Activated naive CD8-positive, alpha-beta T cell treated with anti-CD3 and anti-CD28 coated beads for 36 hours (primary cell): ENCODE measurements at places on chromosomes 7 and 10. TPM values are rescaled to one million over a fixed set of nuclear protein-coding genes. Genes with fewer than 3 reads are reported as not detected.

Gene SHTN1
- total RNA-seq: 0.08 TPM

Gene INSYN2A
- total RNA-seq: not detected

Gene HGF
- not detected for total RNA-seq

Gene TMEM213
- not detected for total RNA-seq

Gene FBXO24
- total RNA-seq: 0.54 TPM

Gene MGAM2
- not detected for total RNA-seq

DNA sequence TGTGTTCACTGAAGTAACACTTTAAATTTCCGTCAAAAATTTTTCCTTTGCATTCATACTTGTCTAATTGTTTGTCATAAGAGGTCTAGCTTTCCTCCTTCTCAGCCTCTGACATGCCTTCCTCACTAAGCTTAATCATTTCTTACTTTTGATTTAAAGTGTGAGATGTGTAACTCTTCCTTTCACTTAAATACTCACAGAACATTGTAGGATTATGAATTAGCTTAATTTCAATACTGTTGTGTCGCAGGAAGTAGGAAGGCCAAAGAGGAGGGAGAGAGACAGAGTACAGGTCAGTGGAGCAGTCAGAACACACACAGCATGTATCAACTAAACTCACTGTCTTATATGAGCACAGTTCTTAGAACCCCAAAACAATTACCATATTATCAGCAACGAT, 99.0 kb downstream of the SRPK2 start:
- peak overlapping the region; percentile 21 for H3K27ac ChIP-seq
- H3K27me3 ChIP-seq: no peaks in the 10 kb centered on the region
- no peak for DNase-seq
- H3K4me3 ChIP-seq: no peak overlapping the region
- H3K4me1 ChIP-seq: peaks cover 18% of the 10 kb centered on the region
- peaks cover 5% of the 10 kb centered on the region for H3K36me3 ChIP-seq

GRCh38 chr7:48959676-48960075, 35.3 kb downstream of the CDC14C start:
- H3K4me1 ChIP-seq: no peaks in the 10 kb centered on the region
- no peaks in the 10 kb centered on the region for H3K27me3 ChIP-seq
- no peak for DNase-seq

DNA sequence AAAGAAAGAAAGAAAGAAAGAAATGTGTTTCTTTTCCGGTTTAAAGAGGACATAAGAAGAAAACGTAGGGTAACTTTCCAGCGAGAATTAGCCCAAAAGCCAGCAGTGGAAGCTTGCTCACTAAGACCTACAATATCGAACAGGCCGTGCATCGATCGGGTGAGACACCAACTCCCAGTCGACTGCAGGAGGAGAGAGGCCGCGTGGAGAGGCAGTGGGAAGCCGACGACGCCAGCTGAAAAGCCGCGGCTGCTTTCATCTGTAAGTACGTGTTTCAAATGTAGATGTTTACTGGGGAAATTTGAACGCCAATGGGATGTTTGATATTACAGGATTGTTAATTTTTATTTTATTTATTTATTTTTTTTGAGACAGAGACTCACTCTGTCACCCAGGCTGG, 28.6 kb upstream of the GIMAP8 start:
- H3K4me3 ChIP-seq: no peak overlapping the region
- DNase-seq: no peak
- H3K4me1 ChIP-seq: peaks cover 10% of the 10 kb centered on the region
- H3K36me3 ChIP-seq: no peaks in the 10 kb centered on the region
- peaks cover 4% of the 10 kb centered on the region for H3K27me3 ChIP-seq
- H3K27ac ChIP-seq: no peak overlapping the region

GRCh38 chr10:88745633-88746032, 14.2 kb upstream of the LIPN start:
- no peak for DNase-seq
- H3K4me3 ChIP-seq: no peak overlapping the region
- H3K27me3 ChIP-seq: no peaks in the 10 kb centered on the region
- H3K4me1 ChIP-seq: peaks cover 3% of the 10 kb centered on the region
- H3K27ac ChIP-seq: no peak overlapping the region

DNA sequence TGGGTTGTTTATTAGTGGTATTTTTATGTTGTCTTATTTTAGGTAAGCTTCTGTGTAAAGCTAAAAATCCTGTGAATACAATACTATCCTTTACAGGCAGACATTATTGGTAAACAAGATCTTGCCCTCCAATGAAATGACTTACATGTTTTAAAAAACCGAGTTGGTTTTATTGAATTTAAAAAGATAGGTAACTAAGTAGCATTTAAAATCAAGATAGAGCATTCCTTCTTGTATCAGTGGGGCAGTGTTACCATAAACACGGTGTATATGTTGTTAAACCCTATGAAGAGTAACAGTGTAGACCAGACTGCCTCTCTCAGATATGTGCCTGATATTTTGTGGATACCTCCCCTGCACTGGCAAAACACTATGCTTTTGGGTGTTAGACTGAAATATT, 81.0 kb downstream of the SNX10 start:
- peaks cover 23% of the 10 kb centered on the region for H3K27me3 ChIP-seq
- no peak overlapping the region for H3K4me3 ChIP-seq
- peaks cover 15% of the 10 kb centered on the region for H3K4me1 ChIP-seq
- no peak for DNase-seq
- no peak overlapping the region for H3K27ac ChIP-seq

- peaks cover 23% of the 10 kb centered on the region for H3K4me1 ChIP-seq
- H3K27ac ChIP-seq: no peak within 1 kb of the TSS
- peak within 1 kb of the TSS; percentile 75 for H3K4me3 ChIP-seq
- peaks cover 67% of the 10 kb centered on the region for H3K27me3 ChIP-seq
- H3K36me3 ChIP-seq: no peaks in the 10 kb centered on the region
Observed at GRCh38 chr7:150978126-150978789, at the start of gene KCNH2. Gene KCNH2 (minus strand): TSS chr7:150978321. CDS start chr7:150977913, 408 bp downstream.

- DNase-seq: peak; percentile 43
- H3K27ac ChIP-seq: peak overlapping the region; percentile 85
- H3K4me1 ChIP-seq: peaks cover 49% of the 10 kb centered on the region
- H3K27me3 ChIP-seq: no peaks in the 10 kb centered on the region
- peak overlapping the region; percentile 45 for H3K4me3 ChIP-seq
Observed at GRCh38 chr10:6473430-6473829, 106.6 kb downstream of the PRKCQ start.

GRCh38 chr7:125606671-125607070, 677.0 kb upstream of the POT1 start:
- no peak overlapping the region for H3K4me3 ChIP-seq
- no peak overlapping the region for H3K27ac ChIP-seq
- no peaks in the 10 kb centered on the region for H3K4me1 ChIP-seq
- no peak for DNase-seq
- H3K27me3 ChIP-seq: no peaks in the 10 kb centered on the region
- no peaks in the 10 kb centered on the region for H3K36me3 ChIP-seq

DNA sequence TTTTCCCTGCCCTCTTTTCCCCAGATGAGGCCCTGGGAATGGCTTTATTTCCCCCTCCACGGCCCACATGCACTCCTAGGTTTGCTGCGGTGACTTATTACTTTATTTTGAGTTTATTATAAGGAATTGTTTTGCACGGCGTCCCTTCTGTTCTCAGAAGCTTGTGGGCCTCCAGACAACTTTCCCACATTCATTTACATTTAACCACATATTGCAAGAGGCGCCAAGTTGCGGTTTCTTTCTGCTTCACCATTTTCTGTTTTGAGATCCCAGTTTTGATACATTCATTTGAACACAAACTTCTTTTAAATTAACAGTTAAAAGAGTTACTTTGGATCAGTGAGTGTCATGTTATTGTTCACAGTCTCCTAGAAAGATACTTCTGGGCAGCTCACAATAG, 532.5 kb upstream of the MGMT start:
- peaks cover 4% of the 10 kb centered on the region for H3K4me1 ChIP-seq
- H3K27ac ChIP-seq: no peak overlapping the region
- no peak overlapping the region for H3K4me3 ChIP-seq
- no peaks in the 10 kb centered on the region for H3K36me3 ChIP-seq
- H3K27me3 ChIP-seq: peaks cover 13% of the 10 kb centered on the region

- no peak overlapping the region for H3K27ac ChIP-seq
- H3K4me3 ChIP-seq: no peak overlapping the region
- no peak for DNase-seq
- peaks cover 12% of the 10 kb centered on the region for H3K4me1 ChIP-seq
- H3K36me3 ChIP-seq: no peaks in the 10 kb centered on the region
- peaks cover 55% of the 10 kb centered on the region for H3K27me3 ChIP-seq
Observed at GRCh38 chr7:41869091-41869490, 166.2 kb upstream of the INHBA start.

DNA sequence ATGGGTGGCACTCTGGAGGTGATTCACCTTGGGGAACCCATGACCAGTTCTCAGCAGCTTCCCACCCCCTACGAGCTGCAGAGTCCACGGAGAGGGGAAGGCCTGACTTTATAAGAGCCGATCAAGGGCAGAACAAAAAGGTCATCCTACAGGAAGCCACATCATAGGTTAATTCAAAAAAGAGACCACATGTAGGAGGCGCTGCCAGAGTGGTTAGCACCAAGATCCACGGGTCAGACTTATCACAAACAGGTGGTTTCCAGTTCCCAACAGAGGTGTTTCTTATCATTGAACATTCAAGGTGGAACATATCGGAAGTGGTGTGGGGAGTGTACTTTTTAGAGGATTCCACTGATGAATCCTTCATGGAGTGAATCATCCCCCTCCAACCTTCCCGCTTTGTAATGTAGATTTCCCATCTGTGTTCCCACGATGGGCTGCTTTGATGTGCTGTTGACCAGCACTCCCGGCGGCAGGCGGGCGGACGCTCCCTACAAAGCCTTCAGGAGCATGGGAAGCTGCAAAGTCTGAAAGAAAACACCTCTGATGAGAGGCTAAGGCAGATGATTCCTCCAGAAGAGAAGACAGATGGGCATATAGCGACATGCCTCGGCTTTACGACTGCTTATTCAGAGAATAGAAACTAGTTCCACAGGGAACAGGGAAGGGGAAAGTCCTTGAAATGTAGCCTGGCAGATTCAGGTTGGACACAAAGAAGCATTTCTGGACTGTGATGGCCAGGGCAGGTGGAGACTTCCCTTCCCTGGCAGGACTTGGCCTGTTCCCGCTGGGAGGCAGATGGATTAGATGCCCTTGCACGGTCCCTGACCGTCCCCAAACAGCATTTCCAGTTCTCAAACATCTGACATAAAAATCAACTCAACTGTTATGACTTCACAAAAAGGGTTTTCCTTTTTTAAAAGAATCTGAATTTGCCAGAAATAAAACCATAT, 66.5 kb downstream of the AFAP1L2 start:
- H3K4me1 ChIP-seq: peaks cover 29% of the 10 kb centered on the region
- peak; percentile 61 for DNase-seq
- peak overlapping the region; percentile 22 for H3K4me3 ChIP-seq
- H3K27me3 ChIP-seq: peaks cover 9% of the 10 kb centered on the region
- H3K36me3 ChIP-seq: no peaks in the 10 kb centered on the region

DNA sequence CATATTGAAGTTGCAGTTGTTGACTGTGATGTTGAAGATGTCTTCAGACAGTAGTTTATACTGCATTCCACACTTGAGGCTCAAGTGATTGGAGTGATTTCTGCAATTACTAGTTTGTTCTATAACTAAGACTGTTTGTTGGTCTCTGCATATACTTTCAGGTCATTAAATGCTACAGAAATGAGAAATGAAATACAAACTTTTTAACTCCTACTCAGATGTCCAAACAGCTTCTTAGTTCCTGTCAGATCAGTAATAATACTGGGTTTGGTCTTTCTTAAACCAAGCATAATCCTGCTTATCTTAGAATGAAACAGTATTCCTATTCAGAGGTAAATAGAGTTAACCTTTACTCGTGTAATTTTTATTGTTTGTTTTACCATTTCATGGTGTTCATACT, 115.9 kb downstream of the CCNY start:
- peaks cover 7% of the 10 kb centered on the region for H3K36me3 ChIP-seq
- H3K4me1 ChIP-seq: peaks cover 82% of the 10 kb centered on the region
- H3K27ac ChIP-seq: peak overlapping the region; percentile 13
- H3K4me3 ChIP-seq: no peak overlapping the region
